Fibroblast of villous mesenchyme (primary cell): ENCODE measurements at places on chromosomes 16 and 17. TPM values are rescaled to one million over a fixed set of nuclear protein-coding genes. Genes with fewer than 3 reads are reported as not detected.

The PRR11 gene
- 8.4 and 11.2 TPM in 2 replicates for total RNA-seq

The TMEM88 gene
- 0.43 and 1.3 TPM in 2 replicates for total RNA-seq

The DPEP3 gene
- total RNA-seq = not detected in 2 replicates

- DNase-seq = no peak
Measured at GRCh38 chr17:79806863-79807720, 10.2 kb upstream of the CBX8 start.

- DNase-seq = peak; percentile 49
Measured at GRCh38 chr17:35486920-35487732, 38.6 kb upstream of the SLFN13 start.

DNA sequence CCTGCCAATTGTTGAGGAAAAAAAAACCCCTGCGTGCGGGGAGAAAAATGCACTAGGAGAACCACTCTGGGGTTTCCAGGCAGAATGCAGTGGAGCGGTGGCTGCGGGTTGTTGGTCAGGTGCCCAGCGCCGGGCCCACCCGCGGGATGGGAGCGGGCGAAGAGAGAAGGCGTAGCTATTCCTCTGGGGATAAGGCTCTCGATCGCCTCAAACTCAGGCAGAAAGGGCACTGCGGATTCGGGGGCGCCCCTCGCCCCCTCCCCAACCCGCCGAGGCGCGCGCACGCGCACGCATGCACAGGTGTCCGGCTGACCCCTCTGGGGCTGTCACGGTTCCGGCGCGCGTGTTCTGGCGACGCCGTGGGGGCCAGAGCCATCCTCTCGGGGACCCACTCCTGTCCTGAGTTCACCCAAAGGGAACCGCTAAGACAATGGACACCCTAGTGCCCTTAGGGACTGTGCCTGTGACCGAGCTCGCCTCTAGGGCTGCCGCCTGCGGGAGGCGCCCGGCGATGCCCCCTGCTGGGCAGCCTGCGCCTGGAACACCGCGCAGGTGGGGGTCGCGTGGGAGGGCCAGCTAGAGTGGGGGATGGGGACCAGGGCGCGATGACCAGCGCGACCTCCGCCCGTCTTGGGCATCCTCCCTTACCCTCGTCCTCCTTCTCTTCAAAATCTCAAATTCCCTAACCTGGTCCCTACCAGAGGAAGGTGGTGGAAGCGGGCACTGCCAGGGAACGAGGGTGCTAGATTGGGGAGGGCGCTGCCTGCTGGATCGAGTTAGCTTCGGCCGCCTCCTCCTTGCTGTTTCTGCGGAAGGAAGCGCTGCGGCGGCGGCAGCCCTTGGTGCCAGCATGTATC lies 14.4 kb upstream of the CBX8 start:
- DNase-seq = no peak

- DNase-seq = no peak
Measured at GRCh38 chr17:82957469-82957795, 117.6 kb upstream of the ZNF750 start.

DNA sequence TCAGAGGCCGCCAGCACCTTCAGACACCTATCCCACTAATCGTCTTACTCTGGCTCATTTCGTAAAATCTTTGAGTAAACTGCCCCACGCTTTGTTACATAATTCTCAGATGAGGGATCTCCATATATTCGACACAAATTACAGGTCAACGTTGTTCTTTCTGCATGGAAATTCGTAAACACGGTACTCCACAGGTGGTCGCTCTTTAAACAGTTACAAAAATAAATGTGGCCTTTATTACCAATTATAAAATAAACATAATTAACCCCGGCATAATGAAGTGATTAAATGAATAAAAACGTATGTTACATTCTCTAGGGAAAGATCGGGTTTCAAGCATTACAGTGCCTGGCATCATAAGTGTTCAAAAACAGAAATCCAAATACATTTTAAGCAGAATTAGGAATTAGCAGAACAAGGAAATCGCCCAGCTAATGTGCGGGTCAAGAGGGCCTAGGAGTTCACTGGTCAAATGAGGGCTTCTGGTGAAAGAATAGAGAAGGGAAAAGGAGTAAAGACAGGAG lies 943 bp upstream of the PIP4K2B start:
- no peak for DNase-seq
